HepG2 (cell line): ENCODE measurements at places on chromosomes 3 and 15. TPM values are rescaled to one million over a fixed set of nuclear protein-coding genes. Genes with fewer than 3 reads are reported as not detected.

DNA sequence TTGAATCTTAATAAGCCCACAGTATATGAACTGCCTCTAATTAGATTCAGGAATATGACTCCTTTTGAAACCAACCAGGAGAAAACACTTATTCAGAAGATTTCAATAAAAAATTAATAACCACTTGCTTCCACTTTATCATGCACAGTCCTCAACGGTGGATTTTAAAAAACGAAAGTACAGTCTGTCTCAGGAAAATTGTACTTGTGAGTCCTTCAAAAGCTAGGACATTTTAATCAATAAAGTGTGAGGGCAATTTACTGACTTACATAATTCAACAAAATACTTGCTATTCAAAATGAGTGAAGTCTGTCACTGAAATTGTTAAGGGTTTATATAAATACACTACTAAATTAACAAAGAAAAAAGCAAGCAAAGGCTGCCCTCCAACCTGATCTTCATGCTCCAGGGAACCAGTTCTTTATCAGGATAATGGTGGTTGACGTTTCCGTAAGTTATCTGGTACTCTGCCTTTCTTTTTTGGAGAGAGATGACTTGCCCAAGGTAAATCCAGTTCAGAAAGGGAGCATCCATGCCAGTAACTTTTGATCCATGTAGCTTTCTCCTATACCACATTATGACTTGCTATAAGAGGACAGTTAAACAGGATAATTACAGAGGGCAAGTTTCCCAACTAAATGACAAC, 17.0 kb downstream of the SUCLG2 start:
- no peaks in the 10 kb centered on the region for H3K27me3 ChIP-seq
- no peak for DNase-seq
- H3K27ac ChIP-seq: no peak overlapping the region

DNA sequence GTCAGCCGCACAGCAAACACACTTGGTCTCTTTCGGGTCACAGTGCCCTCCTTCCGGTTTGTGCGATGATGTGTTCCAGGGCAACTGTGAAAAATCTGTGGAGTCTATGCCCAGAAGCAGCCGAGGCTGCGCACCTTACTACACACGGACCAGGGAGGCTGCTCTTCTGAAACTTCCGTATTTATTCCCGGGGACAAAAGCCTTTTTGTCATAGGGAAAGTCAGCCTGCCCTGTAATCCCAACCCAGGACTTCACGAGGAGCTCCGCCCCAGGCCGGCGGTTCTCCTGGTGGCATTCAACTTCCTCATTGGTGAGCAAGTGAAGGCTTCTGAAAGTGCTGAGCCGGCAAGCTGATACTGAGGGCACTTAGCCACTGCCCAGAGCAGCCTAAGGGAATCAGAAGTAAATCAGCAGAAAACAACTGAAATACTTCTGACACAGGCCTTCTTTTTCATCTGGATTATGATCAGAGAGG, 126.5 kb downstream of the FMN1 start:
- no peaks in the 10 kb centered on the region; the same call in 2 of the 3 replicates for H3K27me3 ChIP-seq
- H3K27ac ChIP-seq: no peak overlapping the region
- H3K36me3 ChIP-seq: no peaks in the 10 kb centered on the region
- H3K4me3 ChIP-seq: peak overlapping the region; percentile 35

- no peaks in the 10 kb centered on the region for H3K4me1 ChIP-seq
- no peaks in the 10 kb centered on the region for H3K36me3 ChIP-seq
- no peak for DNase-seq
- no peak overlapping the region for H3K27ac ChIP-seq
- H3K27me3 ChIP-seq: no peaks in the 10 kb centered on the region
- no peak overlapping the region for H3K4me3 ChIP-seq
Measured at GRCh38 chr3:182261041-182261440, 532.3 kb upstream of the ATP11B start.

DNA sequence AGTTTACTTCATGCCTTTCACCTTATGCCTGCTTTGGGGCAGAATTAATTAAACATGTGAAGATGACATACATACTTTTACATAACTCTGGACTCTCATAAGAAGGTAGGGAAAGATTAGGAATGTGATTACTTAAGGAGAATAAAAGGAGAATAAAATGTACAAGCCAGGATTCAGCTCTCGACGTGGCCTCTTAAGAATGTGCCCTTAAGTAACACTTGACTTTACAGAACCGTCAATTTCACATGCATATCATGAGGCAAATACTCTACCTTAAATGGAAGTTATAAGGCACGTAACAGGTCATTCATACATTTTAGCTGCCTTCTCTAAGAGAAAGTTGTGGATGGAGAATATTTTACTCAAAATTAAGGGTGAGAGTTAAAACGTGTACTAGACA, 263.7 kb upstream of the LMCD1 start:
- no peak overlapping the region for H3K4me3 ChIP-seq
- H3K27ac ChIP-seq: no peak overlapping the region
- H3K27me3 ChIP-seq: no peaks in the 10 kb centered on the region

- no peak for DNase-seq
- peaks cover 21% of the 10 kb centered on the region for H3K4me1 ChIP-seq
- no peaks in the 10 kb centered on the region for H3K36me3 ChIP-seq
- H3K27me3 ChIP-seq: peaks cover 24% of the 10 kb centered on the region; the same call in 1 of the 3 replicates
- H3K4me3 ChIP-seq: no peak overlapping the region
Measured at GRCh38 chr15:62946940-62947339, 95.6 kb upstream of the TPM1 start.

DNA sequence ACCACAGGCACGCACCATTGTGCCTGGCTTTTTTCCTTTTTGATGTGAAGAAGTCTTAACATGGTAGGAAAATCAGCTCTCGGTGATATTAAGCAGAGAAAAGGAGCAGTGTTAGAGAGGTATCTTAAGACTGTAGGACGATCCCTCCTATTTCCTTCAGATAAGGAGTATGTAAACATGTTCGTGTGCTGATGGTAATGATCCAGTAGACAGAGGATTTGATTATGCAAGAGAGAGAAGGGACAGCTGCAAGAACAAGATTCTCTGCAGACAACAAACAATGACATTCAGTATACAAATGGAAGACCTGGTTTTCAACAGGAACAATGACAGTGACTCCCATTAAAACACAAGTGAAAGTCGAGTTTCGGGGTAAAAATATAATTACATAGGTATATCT, 95.1 kb upstream of the MELTF start:
- H3K36me3 ChIP-seq: peaks cover 33% of the 10 kb centered on the region; the same call in 2 of the 3 replicates
- no peaks in the 10 kb centered on the region for H3K4me1 ChIP-seq
- no peak for DNase-seq

DNA sequence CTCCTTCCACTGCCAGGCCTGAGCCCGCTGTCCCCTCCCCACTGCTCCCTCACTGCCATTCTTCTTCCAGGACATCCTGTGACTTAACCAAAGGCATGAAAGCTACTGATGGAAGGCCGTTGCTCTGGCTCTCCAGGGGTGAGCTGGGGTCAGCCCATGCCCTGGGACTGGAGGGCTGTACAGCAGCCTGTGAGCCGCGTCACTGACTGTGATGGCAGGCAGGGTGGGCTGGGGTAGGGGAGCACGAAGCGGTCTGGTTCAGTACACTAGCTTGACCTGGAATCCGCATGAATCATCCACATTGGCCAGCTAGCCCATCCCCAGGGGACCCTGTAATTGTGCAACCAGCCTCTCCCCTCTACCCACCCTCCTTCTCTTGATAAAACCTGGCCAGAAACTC, 30.8 kb downstream of the CORO2B start:
- no peak overlapping the region for H3K4me3 ChIP-seq
- 0 out of 2 replicates have a peak, but pooled peaks cover 1% of the 10 kb centered on the region for H3K27me3 ChIP-seq
- no peaks in the 10 kb centered on the region for H3K4me1 ChIP-seq
- no peak for DNase-seq

CCR4 gene
- polyA plus RNA-seq: 0.05 TPM in 2 replicates

GRCh38 chr3:77931255-77932009, 891.5 kb downstream of the ROBO2 start:
- DNase-seq: peak; percentile 1
- no peaks in the 10 kb centered on the region for H3K4me1 ChIP-seq
- H3K27me3 ChIP-seq: no peaks in the 10 kb centered on the region
- no peak overlapping the region for H3K27ac ChIP-seq
- H3K36me3 ChIP-seq: no peaks in the 10 kb centered on the region

SLC38A3 gene
- polyA plus RNA-seq: 164 and 247 TPM in 2 replicates
